ENCODE measurements at places on chromosomes 2 and 18.

- ATAC-seq, result no peak
Measured at GRCh38 chr2:119914266-119914665, 98.6 kb upstream of the EPB41L5 start.

GRCh38 chr2:74357627-74358026 is 14.4 kb upstream of the SLC4A5 start:
- ATAC-seq, result no peak

DNA sequence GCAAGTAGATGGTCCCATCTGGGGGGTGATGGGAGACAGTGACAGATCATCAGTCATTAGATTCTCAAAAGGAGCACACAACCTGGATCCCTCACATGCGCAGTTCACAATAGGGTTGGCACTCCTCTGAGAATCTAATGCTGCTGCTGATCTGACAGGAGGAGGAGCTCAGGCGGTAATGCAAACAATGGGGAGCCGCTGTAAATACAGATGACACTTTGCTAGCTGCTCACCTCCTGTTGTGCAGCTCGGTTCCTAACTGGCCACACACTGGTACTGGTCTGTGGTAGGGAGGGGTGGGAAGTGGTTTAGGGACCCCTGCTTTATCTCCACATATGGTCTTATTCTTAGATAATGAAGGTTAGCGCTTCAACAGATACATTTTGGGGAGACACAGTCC is 506.6 kb downstream of the PLCL1 start:
- no peak for ATAC-seq

- no peak for ATAC-seq
Measured at GRCh38 chr2:45648636-45649035, 2.8 kb upstream of the PRKCE start.

DNA sequence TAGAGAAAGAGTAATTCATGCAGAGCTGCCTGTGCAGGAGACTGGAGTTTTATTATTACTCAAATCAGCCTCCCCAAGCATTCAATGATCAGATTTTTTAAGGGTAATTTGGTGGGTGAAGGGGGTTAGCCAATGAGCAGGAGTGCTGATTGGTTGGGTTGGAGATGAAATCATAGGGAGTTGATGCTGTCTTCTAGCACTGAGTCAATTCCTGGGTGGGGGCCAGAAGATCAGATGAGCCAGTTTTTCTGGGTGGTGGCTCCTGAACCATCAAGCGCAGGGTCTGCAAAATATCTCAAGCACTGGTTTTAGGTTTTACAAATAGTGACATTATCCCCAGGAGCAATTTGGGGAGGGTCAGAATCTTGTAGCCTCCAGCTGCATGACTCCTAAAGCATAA is 312.8 kb upstream of the THSD7B start:
- ATAC-seq, result no peak

DNA sequence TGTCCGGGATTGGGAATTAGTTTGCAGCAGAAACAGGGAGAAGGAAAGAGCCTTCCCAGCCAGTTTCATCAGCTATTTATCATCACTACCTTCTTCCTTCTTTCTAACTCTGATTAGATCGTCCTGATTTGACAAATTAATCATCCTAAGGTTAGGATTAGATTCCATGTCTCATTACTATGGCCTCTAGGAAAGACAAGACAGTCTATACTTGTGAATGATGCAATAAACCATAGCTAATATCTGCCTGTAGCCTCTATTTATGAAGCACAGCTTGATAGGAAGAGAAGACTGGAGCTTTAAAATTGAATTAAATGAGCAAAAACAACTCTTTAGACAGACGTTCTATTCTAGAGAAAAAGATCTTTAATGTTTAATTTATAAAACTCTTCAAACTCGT is 25.2 kb upstream of the FRZB start:
- ATAC-seq, result no peak

GRCh38 chr2:39664888-39665591 is 677 bp upstream of the TMEM178A start:
- no peak for ATAC-seq

DNA sequence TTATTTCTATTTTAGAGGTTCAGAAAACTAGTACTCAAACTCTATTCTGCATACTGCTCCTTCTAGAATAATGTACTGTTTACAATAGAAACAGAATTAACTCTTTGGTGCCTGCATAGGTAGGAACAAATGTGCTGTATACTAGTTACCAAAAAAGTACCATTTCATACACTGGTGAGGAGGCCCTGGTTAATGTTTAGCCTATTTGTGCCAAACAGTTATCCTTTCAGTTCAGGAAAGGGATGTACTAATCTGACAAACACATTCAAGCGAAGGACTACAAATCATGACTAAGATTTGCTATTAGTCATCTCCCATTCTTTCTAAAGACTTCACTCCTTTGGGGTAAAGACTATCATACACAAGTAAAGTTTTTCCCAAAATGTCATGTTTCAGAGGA is 47.4 kb downstream of the EXOC6B start:
- no peak for ATAC-seq

- ATAC-seq, result no peak
Measured at GRCh38 chr2:31893094-31893493, 117.7 kb downstream of the MEMO1 start.

DNA sequence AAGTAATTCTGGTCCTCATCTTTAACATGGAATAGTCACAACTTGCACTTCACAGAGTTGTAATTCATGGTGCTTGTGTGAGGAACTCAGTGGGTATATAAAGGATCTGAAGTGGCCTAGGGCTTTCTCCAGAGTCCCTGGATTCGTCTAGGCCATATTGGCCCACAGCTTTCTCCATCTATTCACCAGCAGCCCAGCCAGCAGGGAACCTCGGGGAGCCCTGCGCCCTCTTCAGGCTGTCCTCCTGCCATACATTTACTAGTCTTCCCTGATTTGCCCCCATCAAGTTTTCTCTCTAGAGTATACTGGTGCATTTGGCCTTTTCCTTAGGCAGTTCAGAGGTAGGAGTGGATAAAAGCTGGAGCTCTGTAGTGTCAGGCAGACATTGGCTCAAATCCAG is 278.3 kb downstream of the MYCN start:
- ATAC-seq, result no peak

DNA sequence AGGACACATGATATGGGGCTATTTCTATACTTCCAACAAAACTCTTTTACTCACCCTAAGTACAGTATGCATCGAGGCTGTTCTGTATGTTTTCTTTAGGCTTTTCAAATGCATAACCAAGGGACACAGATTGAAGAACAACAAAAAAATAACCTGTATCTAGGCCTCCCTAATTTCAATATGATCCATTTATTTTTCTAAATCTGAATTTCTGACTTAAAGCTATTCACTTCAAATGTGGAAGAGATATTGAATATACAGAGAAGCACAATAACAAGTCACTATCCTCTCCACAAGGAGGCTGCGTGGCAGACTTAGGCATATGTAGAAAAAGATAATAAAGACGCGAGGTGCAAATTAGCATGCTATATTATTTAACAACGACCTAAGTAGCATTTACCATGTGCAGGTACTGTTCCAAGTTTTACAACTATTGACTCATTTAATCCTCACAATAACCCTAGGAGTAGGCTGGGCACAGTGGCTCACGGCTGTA is 39.3 kb upstream of the MFF start:
- ATAC-seq, result no peak

DNA sequence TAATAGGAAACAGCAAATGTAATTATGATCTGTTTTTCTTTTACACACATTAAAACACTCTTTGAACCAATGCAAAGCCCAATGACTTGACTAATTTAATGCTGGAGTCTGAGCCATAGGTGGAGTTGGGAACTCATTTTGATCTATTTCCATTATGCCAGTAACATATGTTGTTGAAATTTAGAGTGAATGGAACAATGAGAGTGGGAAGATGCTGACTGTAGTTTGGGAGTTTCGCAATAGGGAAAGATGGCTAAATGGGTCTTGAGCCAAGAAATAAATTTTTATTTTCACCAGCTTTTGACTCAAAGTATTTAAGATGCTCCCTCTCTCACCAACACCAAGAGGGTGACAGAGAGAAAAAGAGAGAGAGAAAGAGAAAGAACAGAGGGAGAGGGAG is 246.7 kb downstream of the DLGAP1 start:
- ATAC-seq, result no peak

DNA sequence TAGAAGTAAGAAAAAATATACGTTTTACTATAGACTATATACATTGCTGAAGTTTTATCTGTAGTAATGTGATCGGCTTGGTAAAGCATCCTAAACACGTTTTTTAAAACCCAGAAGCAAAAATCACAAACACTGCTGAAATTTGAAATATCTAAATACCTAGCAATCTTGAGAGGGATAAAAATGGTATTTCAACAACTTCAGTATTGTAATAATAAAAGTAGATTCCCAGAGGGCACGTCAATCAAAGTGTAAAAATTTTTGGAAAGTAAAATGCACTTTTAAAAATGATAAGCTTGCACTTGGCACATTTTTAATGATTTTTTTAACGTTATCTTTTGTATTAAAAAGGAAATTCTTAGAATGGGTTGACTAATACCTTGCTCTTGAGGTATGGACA is 1.6 kb downstream of the ZC3H6 start:
- no peak for ATAC-seq

DNA sequence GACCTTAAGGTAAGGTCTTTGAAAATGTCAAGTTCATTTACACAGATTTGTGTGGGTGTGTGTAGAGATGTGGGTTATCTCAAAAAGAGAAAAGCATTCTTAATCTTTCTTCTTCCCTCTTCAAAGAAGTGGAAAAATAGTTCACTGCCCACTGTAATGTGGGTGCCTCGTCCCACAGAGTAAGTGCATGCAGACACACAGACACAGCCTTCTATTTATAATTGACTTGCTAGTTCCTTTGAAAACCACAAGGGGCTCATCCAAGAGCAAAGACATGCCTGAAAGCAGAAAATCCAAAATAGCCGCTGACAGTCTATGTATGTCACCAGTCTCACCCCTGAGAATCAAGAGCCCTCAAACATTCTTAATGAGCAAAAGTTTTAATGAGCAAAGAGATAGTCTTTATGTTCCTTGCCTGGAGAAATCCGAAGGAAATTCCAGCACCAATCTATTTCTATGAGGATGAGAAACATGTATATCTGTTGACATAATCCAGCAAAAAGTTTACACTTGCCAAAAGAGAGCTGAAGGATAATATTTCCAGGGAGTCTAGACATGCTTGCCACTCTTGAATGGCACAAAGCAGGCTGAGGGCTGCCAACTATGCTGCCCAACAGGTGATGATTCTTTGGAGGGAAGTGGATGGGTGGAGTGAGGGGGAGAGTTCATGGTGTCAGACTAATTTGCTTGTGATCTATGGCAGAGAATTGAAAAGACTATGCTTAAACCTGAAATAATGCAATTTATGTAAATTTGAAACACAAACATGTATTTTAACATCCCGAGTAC is 93.9 kb downstream of the ACVR1 start:
- ATAC-seq, result peak; percentile 50

- no peak for ATAC-seq
Measured at GRCh38 chr2:184780384-184780783, 182.1 kb downstream of the ZNF804A start.

DNA sequence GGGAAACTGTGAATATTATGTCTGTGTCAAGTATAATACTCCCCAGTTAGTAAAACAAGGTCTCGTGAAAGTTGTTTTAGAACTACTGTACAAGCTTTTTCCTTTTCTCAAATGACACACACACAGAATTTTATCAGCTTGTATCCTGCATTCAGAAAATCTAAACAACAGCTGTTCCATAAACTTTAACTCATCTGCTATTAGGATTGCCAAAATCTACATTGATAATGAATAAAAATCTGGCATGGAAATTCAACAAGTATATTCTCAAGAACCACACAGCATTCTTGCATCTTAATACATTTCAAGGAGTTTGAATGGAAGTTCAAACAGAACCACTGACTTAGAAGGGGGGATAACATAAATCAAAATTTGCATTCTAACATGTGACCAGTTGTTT is 151.2 kb downstream of the SLC39A10 start:
- ATAC-seq, result no peak

- no peak for ATAC-seq
Measured at GRCh38 chr2:236794176-236794957, 224.7 kb downstream of the ACKR3 start.

DNA sequence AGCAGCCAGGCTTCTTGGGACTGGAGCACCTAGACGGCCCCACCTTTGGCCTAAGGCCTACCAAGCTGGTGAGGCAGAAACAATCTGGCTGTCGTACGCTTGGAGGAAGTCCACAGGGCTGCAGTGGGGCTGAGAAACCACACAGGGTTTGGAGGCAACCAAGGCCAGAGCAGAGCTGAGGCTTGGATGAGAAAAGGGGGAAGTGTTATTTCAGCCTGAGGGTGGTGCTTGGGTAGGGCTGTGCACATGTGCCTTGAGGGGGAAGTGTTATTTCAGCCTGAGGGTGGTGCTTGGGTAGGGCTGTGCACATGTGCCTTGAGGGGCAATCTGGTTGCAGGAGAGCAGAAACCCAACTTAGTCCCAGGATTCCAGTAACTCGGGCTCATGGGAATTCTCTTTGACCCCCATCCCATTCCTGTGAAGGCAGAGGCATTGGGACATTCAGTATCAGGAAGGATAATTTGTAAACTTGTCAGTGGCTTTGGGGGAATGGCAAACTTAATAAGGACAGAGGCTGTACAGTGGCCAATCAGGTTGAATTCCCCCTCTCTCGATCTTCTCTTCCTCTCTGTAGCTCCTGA is 971 bp upstream of the FBXO41 start:
- peak; percentile 12 for ATAC-seq

GRCh38 chr2:131030478-131030971 is 62.7 kb downstream of the FAM168B start:
- ATAC-seq, result no peak

- no peak for ATAC-seq
Measured at GRCh38 chr2:173217116-173217840, 137.4 kb upstream of the CDCA7 start.

DNA sequence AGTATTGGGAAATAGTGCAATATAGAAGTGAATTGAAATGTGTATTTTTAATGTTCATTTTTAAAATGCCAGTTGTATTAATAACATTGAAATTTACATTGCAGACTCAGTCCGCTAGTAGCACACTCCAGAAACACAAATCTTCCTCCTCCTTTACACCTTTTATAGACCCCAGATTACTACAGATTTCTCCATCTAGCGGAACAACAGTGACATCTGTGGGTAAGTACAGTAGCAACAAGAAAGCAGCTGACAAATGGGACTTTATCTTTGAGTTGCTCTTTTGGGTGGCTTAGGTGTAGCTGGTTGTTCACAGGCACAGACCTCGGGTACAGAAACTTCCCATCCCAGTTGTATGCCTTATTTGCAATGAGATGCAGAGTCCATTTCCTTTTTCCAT is 118.2 kb upstream of the IL1R2 start:
- ATAC-seq, result no peak

DNA sequence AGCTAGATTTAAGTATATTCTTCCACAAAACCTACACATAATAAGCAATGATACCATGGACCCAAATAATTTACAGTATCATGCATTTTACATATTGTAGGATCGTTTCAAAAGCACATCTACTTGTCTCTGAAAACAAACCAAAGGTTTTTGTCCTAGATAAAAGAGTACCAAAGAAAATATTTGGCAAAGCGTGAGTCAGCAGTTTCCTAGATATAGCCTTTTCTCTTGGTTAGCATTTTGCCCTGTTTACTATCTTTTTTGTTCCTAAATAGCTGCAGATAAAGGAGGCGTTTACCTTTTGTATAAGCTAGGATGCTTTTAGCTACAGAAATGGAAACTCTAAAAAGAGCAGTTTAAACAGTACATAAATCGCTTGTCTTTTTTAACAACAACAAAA is 305.8 kb upstream of the GULP1 start:
- ATAC-seq, result no peak
